ENCODE measurements at places on chromosomes 5 and 9.

DNA sequence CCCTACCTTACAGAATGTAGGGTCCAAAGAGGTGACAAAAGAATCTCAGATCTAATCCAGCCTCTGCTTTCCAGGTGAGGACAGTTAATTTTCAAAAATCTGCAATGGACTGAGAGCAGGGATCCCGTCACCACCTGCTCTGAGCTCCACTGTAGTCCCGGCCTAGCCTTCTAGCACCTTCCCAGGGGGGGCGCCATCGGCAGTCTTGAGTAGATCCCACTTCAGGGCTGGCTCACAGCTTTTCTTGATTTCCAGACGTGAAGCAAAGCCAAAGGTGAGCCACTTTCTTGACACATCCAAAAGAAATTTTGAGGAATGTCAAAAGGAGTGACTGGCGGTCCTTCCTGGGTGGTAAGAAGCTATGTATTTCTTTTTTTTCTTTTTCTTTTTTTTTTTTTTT is 114.1 kb downstream of the SYK start:
- no peak for DNase-seq

DNA sequence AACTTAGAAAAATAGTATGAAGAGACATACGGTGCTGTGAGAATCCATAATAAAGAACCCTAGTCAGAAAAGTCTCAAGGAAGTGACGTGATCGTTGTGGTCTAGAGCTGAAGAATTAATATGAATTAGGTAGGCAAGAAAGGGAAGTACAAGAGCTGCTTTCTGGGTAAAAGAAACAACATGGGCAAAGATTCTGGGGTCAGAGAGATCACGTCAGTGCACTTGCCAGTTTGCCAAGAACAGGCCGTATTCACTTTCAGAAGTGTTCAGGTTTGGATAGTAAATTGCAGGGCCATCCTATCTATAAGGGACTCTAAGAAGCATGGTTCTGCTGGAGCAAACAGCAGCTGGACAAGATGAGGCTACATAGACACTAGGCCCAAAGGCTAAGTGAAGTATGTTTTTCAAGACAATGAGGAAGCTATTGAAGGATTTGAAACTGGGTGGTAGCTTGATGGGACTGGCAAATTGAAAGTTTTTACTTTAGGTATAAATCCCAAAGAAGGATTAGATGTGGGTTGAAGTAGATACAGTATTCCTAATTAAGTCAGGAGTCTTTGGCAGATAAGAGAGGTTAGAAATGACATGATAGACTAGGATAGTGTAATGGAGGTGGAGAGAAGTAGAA is 4.8 kb upstream of the CHD1 start:
- DNase-seq = no peak

DNA sequence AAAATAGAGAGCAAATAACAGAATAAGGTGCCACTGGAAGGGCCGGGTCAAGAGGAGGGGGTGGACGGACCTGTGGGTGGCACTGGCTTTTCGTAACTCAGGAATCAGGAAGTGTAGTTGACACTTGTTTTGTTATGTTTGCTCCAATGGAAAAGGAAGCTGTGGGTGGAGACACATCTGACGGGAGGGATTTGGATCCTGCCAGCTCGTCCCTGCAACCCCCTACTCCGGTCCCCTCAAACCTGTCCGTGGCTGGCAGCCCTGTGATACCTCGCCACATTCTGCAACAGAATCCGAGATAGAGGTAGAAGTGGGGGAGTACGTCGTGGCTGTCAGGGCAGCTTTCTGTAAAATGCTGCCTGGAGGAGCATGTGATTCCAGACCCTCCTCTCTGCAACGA is 104.2 kb upstream of the IER5L start:
- DNase-seq = no peak

DNA sequence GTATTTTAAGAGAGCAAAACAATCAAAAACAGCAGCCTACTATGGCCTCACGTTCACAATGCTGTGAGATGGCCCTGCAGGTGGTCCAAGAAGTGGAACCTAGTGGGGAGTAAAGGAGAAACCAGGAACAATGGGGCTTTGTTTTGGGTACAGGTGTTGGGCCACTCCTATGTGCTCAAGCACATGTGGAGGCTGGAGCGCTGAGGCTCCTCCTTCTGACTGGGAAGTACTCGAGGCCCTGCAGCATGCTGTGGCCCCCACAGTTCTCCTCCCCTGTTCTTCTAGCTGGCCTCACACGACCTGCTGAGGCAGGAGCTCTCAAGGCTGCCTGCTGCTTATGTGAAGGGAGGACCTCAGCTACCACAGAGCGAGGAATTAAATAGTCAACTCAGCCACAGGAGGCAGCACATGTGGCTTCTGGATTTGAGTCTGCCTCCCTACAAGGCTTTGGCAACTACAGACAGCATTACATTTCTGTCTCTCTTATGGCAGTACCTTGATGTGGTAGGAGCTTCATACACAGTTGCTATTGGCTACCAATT is 482.3 kb downstream of the SPOCK1 start:
- DNase-seq = no peak

DNA sequence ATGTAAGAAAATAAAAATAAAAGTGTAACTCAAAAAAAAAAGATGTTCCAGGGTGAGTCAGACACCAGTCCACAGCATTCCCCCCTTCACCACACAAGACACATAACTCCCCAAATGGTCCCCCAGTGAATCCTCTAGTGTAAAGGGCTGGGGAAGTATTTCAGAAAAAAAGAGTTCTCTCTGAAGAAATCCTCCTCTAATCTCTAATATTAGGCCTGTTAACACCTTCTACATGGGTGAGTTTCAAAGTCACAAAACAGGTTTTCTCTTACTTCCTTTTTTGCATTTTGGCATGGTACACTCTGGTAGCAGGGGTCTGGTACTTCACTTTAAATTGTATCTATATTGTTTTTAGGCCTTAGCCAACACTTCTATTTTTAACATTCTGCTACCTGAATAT is 28.2 kb downstream of the RNF145 start:
- no peak for DNase-seq

- no peak for DNase-seq
Observed at GRCh38 chr5:24401773-24402172, 243.0 kb downstream of the CDH10 start.

GRCh38 chr9:111179577-111179976 is 141.3 kb upstream of the LPAR1 start:
- no peak for DNase-seq

DNA sequence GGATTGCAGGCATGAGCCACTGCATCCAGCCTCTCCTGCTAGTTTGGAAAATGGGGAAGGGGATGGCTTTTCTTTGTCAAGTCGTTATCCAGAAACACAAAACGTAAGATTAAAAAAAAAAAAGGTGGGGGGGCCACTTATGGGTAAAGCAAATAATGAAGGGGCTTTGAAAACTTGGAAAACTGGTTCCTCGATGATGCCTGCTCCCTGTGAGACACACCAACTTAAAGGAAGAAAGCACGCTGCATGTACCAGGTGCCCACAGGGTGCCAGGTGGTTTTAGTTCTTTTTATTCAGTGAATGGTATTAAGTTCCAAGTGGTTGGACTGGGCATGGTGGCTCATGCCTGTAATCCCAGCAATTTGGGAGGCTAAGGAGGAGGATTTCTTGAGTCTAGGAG is 170.1 kb downstream of the GOLPH3 start:
- no peak for DNase-seq

GRCh38 chr5:142597546-142598337 is 88.1 kb downstream of the FGF1 start:
- DNase-seq = no peak

GRCh38 chr5:61053937-61054336 is 108.3 kb downstream of the SMIM15 start:
- DNase-seq = no peak

GRCh38 chr5:178546675-178547033 is 43.5 kb downstream of the COL23A1 start:
- no peak for DNase-seq

GRCh38 chr5:107532169-107532878 is 138.4 kb downstream of the EFNA5 start:
- DNase-seq = no peak

- no peak for DNase-seq
Observed at GRCh38 chr9:22374051-22374450, 72.6 kb upstream of the DMRTA1 start.

DNA sequence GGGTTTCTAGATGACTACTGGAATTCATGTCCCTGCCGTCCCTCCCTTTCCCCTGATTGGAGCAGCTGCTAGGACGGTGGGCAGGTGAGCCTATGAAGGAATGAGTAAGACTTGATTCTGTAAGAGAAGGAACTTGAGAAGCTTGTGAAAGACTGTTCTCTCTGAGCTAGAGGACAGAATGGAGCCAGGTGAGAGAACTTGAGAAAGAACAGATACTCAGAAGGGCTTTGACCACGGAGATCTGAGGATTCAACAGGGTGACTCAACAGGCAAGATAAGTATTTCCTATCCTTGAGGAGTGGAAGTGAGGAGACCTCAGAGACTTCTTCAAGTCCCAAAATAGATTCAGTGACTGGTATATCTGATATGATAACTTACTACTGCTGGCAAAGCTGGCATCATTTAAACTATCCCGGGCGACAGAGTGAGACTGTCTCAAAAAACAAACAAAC is 41.9 kb downstream of the HSDL2 start:
- DNase-seq = no peak

DNA sequence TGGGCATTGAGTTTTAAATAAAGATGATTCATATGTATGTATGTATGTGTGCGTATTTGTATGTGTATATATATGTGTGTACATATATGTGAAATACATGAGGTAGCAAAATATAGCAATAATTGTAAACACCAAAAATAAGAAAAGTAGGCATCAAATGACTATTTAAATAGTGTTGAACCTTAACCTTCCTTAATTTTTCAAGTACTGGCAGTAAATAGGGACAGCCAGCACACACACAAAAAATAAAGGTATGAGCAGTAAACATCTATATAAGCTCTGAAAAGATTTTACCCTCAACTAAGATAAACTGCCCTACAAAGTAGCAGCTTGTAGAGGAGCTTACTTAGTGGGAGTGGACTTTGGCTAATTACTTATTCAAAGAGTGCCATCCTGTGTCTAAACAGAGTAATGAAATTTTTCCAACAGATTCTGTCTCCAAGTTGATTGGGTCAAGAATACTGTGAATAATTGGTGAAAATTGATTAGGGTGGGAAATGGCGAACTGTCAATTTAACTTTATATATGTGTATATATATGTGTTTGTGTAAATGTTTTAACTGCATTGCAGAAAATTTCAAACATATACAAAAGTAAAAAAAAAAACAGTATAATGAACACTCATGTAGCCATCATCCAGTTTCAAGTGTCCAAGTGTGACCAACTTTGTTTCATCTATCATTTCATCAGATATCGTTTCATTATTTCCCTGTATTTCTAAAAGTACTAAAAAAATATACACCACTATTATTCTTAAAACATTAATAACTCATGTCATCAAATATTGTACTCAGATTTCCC is 2.0 kb upstream of the ADAMTS6 start:
- no peak for DNase-seq

- DNase-seq = no peak
Observed at GRCh38 chr9:71001780-71002386, 119.5 kb downstream of the TRPM3 start.

GRCh38 chr5:141483902-141484301 is 928 bp upstream of the PCDHGC4 start:
- DNase-seq = no peak
